ENCODE measurements at places on chromosomes 5 and 9. TPM values are rescaled to one million over a fixed set of nuclear protein-coding genes. Genes with fewer than 3 reads are reported as not detected.
A peak's percentile ranks its signal among the peaks of the same experiment; 100 is the strongest.

The TGFBR1 gene
- 13.7 TPM for total RNA-seq

The CTXN3 gene
- not detected for total RNA-seq

DNA sequence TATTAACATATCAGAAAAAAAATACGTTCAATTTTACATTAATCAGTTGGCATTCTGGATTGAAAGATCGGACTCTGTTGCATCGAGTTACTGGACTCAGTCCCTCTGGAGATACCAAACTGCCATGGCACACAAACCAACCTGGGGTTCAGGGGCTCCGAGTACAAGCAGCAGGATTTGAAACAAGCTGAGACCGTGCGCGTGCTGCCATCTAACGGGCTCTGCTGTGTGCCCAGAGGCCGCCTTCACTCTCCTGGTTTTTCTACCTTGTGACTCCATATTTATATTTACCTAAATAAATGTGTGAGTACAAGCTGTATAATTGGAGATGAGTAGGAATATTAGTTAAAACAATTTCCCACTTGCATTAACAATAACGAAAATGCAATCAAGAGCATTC lies 48.2 kb downstream of the ANXA1 start:
- DNase-seq: peak; percentile 28

GRCh38 chr9:91089405-91090129 lies 272.2 kb downstream of the AUH start:
- DNase-seq: peak; percentile 62

The DND1 gene
- 1.7 TPM for total RNA-seq

GRCh38 chr9:74817816-74818215 lies 69.9 kb downstream of the TRPM6 start:
- DNase-seq: no peak

GRCh38 chr5:54608423-54609085 lies 91.0 kb downstream of the SNX18 start:
- DNase-seq: no peak

GRCh38 chr9:97109194-97109811 lies 70.4 kb upstream of the CTSV start:
- peak; percentile 77 for DNase-seq

The FOXD4 gene
- total RNA-seq: not detected

GRCh38 chr5:61280205-61280604 lies 51.9 kb upstream of the ZSWIM6 start:
- DNase-seq: peak; percentile 44

DNA sequence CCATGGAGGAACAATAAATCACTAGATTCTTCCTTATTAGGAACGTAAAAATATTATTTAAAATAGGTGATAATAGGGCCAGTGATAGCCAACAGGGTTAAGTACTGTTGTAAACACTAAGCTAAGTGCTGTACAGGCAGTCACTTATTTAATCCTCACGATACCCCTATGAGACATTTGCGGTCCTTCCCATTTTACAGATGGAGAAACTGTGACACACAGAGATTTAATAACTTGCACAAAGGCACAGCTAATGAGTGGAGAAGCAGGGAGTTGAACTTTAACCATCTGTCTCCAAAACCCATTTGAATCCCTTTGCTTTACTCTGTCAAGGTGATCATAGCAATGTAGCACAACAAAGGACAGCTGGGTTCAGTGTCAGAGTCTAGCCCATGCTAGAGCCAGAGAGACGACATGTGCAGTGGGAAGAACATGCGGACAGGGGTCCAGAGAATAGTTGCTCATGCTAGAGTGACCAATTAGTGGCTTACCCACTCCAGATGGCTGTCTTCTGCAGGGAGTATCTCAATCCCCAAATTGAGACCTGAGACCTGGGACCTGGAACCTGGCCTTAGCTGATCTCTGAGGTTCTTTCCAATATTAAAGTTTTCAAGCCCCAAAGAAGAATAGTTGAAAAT lies 28.9 kb downstream of the STXBP1 start:
- no peak for DNase-seq

GRCh38 chr9:134592819-134593200 lies 48.8 kb upstream of the COL5A1 start:
- no peak for DNase-seq

GRCh38 chr5:139895647-139896046 lies 100.0 kb downstream of the PSD2 start:
- no peak for DNase-seq

DNA sequence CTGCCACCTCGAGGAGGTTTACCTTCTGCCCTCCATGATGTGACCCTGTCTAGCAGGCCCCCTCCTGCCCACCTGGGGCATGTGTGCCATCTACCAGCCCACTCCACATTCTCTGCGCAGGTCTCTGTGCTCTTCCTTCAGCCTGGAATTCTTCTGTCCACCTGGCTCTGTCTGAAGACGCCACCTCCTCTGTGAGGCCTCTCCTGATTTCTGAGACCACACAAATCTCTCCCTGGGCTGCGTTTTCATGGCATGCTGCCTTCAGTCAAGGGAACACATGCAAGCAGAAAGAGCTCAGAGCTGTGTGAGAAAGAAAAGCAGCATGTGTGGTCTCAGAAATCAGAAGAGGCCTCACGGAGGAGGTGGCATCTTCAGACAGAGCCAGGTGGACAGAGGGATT lies 22.1 kb downstream of the FOXE1 start:
- DNase-seq: no peak

DNA sequence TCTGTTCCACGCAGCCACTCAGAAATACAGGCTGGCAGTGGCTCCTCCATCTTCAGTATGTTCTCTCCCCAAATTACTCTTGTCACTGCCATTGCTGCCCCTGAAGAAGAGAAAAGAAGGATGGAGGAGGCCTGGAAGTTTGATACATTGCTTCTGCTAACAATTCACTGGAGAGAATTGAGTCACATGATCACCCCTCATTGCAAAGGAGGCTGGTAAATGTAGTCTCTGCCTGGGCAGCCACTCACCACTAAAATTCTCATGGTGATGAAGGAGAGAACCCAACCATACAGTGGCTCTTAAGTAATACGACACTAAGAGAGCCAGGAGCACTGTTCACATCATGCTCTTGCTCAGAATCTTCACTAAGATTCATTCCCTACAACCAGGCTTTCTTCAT lies 112.0 kb downstream of the DOCK8 start:
- DNase-seq: no peak

- no peak for DNase-seq
Observed at GRCh38 chr9:69140123-69140735, 33.8 kb upstream of the TJP2 start.

DNA sequence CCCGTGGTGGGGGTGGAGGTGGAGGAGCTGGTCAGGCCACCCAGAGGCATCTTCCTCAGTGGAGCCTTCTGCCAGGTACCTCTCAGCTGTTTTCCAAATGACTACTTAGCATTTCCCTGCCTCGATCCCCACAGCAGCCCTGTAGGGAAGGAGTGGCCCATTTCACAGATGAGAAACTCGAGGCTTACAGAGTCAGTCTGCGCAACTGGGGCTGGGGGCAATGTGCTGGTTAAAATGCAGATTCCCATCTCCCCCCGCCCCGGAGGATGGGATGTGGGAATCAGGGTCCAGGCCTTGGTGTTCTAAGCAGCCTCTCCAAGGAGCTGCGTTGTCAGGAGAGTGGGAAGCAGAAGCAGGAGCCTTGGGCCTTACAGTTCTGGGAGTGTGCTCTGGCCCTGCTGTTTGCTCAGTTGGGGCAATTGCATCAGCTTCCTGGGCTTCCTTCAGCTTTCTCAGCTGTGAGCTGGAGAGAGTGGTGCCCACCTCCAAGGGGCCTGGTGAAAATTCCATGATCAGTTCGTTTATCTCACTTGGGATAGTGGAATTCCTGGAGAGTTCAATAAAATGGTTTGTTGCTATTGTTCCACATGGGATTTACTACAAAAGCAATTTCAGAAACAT lies 19.4 kb downstream of the ERGIC1 start:
- DNase-seq: no peak

- DNase-seq: peak; percentile 54
Observed at GRCh38 chr5:93721071-93721470, 20.3 kb downstream of the POU5F2 start.

GRCh38 chr9:134326724-134327601 lies 708 bp downstream of the RXRA start:
- DNase-seq: no peak

The SEPTIN8 gene
- 29.2 TPM for total RNA-seq

DNA sequence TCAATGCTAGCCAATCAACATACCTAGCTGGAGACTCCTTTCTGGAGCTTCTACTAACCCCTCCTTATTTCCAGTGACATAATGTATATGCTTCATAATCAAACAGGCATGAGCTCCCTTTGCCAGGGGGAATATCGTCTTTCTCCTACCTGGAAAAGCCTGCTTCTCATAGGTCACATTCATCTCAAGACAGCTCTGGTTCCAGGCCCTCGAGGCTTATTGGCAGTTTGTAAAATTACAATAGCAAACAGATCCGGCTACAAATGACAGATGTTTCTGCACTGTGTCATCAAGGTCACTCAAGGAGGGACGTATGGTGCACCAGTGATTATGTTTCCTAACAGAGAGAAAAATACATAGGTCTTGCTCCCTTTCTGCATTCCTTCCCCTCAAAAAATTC lies 140.0 kb downstream of the SAXO1 start:
- no peak for DNase-seq

- no peak for DNase-seq
Observed at GRCh38 chr9:136050701-136051452, 44.2 kb downstream of the NACC2 start.

Data from activated naive CD4-positive, alpha-beta T cell treated with anti-CD3 and anti-CD28 coated beads for 36 hours (primary cell).